Stimulated activated CD8-positive, alpha-beta memory T cell treated with anti-CD3 and anti-CD28 coated beads, Interleukin-7, amount 100 ng/mL, for 1 hour (primary cell): ENCODE measurements at places on chromosomes 6 and 20.

DNA sequence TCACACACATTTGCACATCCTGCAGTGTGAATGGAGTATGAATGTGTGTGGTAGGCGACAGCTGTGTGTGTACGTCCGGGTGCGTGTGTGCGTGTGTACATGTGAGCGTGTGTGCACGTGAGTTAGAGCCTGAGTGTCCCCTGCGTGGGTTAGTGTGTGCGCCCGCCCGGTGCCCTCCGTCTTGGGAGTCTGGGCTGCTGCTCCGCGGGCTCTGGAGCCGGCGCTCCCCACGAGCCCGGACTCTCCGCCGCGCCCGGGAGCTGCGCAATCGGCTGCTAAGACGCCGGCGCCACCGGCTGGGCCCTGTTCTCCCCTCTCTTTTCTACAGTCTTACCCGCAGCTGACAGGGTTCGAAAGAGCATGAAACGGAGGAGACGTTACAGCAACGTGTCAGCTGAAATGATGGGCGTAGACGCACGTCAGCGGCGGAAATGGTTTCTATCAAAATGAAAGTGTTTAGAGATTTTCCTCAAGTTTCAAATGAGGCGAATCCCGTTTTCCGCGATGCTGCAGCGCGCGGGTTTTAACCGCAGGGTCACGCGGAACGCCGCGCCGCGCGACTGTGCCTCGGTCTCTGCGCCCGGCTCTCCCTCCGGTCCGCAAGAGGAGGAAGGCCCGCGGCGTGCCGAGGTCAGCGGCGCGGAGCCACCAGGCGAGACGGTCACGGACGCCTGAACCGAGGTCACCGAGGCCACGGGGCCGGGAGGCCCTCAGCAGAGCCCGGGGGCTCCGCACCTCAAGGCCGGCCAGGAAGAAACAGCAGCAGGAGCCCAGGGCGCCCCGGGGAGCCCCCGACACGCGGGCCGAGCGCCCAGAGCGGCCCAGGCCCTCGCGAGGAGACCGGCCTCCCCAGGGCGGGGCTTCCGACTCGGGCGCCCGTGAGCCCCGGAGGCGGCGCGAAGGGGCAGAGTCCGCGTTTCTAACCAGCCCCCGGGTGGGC lies 95.3 kb upstream of the BHLHE23 start:
- DNase-seq: peak; percentile 13

DNA sequence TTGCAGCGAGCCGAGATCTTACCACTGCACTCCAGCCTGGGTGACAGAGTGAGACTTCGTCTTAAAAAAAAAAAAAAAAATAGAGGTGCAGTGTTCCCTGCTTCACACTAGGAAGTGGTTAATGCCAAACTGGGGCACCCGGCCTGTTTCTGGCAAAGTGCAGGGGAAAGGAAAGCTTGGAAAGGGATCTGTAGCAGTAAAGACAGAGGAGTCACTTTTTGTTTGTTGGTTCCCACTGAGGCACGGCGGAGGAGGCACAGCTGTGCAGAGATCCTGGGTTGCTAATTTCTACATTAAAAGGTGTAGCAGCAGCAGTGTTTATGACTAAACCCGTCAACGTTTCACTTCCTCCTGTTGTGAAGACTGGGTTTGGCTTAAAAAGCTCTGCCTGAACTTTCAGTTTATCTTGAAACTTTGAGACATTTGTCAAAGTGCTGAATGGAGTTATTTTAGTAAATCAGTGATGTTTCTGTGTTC lies 125.6 kb downstream of the CARMIL1 start:
- no peak for DNase-seq

DNA sequence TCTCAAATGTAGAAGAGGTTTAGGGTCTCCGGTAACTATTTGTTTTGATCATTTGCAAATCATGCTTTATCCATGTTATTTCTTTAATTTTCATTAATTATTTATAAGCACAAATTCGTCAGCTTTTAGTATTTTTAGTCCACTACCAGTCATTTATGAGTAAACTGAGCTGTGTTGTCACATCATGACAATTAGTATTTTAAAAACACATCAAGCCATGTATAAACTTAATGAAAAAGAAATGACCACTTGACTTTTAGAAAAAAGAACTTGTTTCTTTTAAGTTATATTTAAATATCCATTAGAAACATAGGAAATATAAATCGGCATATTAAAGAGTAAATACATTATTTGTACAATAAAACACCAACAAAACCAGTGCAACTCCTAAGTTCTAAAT lies 2.8 kb downstream of the NKX2-4 start:
- DNase-seq: no peak

DNA sequence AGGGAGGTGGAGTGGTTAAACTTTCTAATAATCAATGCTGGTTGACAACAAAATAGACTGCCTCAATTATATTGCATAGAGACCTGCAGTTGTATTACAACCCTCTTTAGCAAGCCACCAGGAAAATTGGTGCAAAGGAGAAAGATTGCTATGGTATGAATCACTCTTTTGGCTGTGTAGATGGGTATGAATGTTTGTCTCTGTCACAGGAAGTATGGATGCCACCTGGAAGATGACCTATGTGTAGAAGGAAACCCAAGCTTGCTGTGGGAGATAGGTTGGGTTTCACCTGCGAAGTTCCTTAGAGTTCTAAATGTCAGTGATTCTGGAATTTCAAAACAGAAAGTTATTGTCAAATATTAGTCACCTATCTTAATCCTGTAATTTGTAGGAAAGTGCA lies 134.6 kb downstream of the SOBP start:
- DNase-seq: no peak

DNA sequence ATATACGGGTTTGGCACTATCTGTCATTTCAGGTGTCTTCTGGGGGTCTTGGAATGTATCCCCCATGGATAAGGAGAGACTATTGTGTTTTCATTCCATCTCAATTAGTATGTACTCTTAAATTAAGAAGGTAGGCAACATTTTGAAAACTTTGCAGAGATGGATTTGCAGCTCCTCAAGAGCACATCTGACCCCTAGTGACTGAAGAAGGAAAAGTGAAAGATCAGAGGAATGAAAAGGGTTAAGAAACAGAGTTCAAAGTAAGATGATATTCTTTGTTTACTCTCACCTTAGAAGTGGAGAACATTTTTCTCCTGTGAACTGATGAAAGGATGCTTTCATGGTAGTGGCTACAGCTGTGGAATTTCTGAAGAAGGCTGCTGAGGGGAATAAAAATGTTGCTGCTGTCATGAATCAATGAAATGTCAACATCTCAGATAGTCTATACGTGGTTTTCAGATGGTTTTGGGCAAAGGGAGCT lies 41.5 kb downstream of the SH3BGRL2 start:
- DNase-seq: no peak

DNA sequence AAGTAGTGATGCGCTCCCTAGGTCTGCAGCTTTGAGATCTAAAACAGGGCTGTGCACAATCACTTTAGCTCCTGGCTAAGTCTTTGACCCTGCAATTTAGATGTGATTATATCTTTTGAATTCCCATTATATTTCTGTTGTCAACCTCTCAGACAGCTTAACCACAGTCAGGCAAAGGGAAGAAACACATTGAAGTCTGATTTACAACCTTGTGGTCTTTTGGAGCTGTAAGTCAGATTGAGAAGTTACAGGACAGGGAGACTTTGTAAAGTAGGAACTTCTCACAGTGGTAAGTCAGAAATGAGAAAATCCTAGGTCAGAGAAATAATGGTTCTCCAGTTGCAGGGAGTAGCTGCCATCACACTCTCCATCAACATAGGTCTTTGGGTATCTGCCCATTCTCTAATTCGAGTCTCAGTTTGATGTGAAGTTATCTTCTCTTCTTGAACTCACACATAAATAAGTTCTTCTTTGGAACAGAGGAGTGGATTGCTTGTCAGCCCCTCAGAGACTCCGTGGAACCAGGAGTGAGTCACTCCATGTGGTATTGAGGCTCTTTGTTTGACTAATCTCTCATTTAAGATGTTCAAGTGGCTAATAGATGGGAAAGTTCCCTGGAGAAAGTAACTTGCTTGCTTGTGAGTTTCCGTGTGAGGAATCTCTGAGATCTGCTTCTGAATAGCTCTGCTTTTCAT lies 35.0 kb upstream of the SGK1 start:
- no peak for DNase-seq

GRCh38 chr20:56554869-56555268 lies 21.8 kb downstream of the FAM209B start:
- no peak for DNase-seq

- no peak for DNase-seq
These were observed 268.4 kb downstream of the ADGRG6 start for GRCh38 chr6:142570221-142570671.

- no peak for DNase-seq
These were observed 12.6 kb downstream of the SERPINB6 start for GRCh38 chr6:2958776-2959175.

- no peak for DNase-seq
These were observed 83.5 kb downstream of the NCOA3 start for GRCh38 chr20:47585087-47585747.

- DNase-seq: no peak
These were observed 404.0 kb downstream of the SMOC2 start for GRCh38 chr6:168844821-168845609.

DNA sequence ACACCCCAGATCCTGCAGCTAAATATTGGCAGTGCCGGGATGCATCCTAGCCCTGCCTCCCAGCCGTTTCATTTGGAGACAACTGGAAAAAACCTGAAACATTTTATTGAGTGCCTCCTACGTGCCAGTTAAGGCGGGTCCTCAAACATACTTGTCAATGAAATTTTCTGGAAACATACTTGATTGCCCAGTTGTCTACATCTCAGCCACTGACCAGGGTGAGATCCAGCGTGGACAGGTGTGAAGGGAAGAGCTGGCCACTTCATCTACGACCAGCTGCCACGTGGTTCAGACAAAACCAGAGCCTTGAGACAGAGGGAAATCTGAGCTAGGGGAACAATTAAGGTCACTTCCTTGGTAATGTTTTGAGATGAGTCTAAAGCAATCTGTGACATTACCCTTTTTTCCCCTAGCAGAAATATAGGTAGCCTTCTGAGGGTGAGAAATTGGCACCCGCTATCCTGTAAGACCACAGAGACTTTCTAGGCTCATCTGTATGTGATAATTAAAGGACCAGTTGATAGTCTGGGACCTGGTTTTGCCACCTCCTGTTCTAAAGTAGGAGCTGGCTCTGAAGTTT lies 116.3 kb upstream of the MTHFD1L start:
- DNase-seq: no peak

DNA sequence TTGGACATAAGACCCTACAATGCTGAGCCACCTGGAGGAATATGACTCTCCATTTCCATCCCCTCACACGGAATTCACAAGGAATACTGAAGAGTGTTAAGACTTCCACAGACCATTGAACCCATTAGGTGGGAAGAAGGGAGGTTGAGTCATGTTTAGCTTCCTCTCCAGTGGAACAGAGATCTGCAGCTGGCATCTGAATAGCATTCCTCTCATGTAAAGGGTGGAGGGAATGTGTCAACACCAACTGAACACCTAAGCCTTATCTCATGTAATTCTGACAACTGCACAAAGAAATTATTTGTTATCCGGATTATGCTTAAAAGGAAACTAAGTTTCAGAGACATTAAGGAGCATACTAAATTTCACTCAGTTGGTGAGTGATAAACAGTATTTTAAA lies 705.9 kb downstream of the MAFB start:
- no peak for DNase-seq

DNA sequence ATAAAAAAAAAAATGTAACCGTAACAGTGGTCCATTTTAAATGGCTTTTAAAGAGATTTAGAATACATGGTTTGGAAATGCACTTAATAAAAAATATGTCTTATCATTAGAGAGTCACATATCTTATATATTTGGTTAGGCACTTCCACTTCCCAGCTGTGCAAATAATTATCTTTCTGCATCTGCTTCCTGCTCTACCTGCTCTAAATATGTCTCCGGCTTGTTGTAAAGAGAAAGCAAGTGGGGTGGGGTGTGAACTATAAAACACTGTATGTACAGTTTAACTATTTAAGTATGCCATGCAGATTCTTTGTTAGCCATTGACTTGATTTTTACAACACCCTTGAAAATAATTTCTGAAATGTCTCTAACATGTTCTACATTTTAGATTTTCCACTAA lies 106.3 kb downstream of the NKAIN2 start:
- DNase-seq: no peak

DNA sequence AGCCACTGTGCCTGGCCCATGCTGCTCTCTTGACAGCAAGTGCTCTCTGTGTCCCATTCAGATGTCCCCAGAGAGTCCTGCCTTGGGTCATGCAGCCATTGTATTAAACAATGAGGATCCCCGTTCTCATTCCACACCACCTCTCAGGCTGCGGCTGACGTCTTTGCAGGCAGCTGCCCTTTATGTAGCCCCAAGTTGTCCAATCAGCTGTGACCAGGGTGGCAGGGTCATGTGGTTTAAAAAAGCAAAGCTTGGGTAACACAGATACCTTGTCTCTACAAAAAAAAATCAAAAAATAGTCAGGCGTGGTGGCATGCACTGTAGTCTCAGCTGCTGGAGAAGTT lies 13.2 kb downstream of the GCNT2 start:
- no peak for DNase-seq

- DNase-seq: no peak
These were observed 106.8 kb upstream of the HS3ST5 start for GRCh38 chr6:114449659-114450058.

- peak; percentile 34 for DNase-seq
These were observed 757 bp upstream of the SAMD3 start for GRCh38 chr6:130223508-130223907.

DNA sequence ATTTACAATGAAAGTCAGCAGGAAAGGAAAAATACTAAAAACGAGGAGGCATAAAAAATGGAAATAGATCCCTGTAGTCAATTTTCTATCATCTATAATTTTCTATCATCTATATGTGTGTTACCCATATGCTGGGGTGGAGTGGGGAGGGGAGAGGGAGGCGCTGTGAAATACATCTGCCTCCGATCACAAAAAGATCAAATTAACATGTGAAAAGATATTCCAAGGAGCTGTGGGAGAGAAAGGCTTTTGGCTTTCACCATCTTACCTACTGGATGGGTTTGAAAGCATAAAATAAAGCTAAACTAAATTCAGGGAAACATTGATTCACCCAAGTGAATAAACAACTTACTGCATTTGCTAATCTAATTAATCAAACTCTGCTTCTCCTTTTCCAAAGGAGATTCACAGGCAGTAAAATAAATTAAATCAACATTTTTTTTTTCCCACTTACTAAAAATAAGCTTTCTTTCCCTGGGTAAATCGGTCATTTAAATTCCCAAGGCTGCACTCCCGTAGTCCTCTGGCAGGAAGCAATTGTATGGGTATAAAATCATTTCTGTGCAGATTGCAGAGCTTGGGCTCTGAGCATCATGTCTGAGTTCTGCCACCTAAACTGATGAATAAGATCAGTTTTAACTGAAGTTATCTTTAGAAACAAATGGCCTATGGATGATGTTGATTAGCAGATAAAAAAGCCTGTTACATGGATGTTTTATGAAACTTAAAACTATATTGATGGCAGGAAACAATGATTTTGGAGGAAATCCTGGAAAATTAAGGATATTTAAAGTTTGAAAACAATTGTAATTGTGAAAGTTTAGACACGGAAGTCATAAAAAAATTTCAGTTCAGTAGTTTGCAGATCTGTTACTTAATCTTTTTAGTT lies 147.9 kb downstream of the SOX4 start:
- no peak for DNase-seq

- no peak for DNase-seq
These were observed 11.7 kb downstream of the SFT2D1 start for GRCh38 chr6:166330612-166331011.

GRCh38 chr20:32779500-32780211 lies 17.5 kb downstream of the DNMT3B start:
- no peak for DNase-seq

GRCh38 chr6:13229205-13230085 lies 98.9 kb downstream of the TBC1D7 start:
- no peak for DNase-seq
